ENCODE measurements at places on chromosomes 6 and 20. TPM values are rescaled to one million over a fixed set of nuclear protein-coding genes. Genes with fewer than 3 reads are reported as not detected.
A peak's percentile ranks its signal among the peaks of the same experiment; 100 is the strongest.

DNA sequence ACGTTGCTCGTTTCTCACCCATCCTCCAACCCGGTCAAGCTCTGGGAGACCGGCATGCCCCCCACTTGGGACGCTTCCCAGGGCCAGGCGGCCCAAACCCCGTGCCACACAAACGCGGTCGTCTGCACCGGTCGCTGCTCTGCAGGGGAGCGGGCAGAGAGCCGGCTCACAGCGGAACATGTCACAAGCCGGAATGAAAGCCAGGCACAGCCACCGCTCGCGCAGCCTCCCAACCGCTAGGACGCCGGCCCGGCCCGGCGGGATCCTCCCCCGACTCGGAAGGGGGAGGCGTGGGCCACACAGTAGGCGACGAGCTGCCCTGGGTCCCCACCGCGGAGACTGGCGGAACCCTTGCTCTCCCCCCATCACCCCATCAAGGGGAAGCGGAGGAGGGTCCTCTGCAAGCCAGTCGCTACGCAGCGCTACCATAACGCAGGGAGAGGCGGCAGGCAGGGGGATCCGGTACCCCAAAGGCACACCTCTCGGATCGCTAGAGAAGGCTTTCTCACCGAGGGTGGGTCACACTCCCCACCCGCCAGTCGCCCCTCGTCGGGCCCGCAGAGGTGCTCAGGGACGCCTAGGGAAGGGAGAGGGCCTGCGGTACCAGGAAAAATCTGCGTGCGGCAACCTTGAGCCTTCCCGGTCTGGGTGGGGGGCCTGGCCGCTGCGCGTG, 768.4 kb upstream of the DEFB115 start:
- DNase-seq = peak; percentile 18

DNA sequence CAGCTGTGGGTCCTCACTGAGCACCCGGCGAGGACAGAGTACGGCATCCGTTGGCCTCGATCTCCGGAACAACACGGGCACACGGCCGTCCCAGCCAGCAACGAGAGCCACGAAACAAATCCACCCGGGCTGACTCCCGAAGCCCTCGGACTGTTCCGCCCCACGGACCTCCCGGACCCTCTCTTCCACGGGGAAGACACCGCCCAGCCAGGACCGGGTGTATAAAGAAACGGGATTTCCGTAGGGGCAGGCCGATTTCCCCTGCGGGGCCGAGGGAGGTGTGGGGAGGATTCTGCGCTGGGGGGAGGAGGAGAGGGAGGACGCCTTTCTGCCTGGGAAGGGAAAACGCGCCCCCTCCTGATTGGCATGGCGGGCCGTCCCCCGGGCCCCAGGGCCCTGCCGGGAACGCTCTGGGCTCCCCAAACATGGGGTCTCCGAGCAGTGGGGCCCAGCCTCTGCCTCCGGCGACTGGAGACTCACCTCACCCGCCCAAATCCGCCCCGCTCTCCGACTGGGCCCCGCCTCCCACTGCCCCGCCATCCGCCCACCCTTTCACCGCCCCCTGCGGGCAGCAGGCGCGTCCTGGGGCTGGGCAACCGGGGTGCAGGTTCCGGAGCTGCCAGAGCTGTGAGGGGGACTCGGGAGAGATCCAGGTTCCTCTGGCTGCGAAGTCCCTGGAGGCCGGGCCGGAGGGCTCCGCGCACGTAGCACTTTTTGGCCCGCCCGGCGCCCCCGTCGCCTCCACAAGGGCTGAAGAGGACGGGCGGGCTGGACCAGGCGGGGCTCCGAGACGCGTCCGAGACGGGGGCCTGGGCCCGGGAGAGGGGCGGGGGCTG, 679 bp upstream of the PPDPF start:
- DNase-seq = peak; percentile 90

GRCh38 chr20:62382306-62383198, 4.4 kb upstream of the RPS21 start:
- DNase-seq = peak; percentile 98

DNA sequence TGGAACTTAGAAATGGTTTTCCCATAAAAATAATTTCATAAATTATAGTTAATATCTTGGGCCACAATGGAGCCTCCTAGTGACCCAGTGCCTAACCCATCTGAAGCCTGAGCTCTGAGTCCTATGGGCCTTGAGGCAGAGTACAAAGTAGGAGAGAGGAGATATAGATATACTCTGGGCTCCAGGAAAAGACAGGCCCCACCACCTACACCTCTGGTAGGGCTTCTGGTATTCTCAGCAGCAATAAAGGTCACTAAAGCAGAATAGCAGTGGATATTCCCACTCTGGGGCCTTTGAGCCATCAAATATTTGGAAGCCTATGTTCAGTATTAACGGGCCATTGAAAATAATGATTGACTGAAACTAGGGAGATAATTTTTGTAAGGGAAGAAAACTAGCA, 24.1 kb downstream of the CYP39A1 start:
- DNase-seq = no peak

The GGTLC1 gene
- total RNA-seq = not detected

- DNase-seq = no peak
These were observed 172.3 kb upstream of the HDDC2 start for GRCh38 chr6:125474061-125474460.

DNA sequence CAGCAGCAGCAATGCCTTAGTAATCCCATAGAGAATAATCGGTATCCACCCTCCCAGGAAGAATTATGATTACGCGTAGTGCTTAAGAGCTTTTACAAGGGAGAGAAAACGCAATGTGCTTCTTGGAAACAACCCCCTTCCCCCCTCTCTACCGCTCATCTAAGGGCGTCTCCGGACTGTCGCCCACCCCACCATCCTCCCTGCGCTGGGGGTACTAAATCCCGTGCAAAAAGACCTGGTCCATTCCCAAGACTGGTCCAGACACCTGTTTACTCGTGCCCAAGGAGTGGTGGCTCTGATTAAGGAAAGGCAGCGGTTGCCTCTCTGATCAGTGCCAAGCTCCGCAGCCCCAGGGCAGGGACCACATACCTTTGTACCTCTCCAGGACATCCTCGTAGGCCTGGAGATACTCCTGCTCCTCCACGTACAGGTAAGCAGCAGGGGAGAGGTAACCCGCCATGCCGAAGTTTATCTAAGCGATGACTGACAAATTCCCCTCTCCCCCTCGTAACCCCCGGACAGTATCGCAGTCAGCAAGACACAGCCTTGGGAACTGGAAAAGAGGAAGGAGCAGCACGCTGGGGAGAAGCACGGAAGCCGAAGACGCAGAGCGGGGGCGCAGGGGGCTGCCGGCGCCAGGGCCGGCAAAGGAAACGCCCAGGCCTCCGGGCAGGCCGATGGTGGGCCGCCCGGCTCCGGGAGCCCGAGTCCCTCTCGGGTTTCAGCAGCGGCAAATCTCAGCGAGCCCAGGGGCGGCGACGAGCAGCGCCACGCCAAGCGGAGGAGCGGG, 112.0 kb upstream of the BEND6 start:
- peak; percentile 86 for DNase-seq

The SIRPA gene
- total RNA-seq = 5.1 TPM

The PROCR gene
- total RNA-seq = 3.5 TPM

- DNase-seq = no peak
These were observed 269.8 kb downstream of the CDH4 start for GRCh38 chr20:61521687-61522420.

- no peak for DNase-seq
These were observed 141.6 kb upstream of the EYA4 start for GRCh38 chr6:133099573-133099972.

The NKAPL gene
- 0.42 TPM for total RNA-seq

The ULBP1 gene
- 0.55 TPM for total RNA-seq

DNA sequence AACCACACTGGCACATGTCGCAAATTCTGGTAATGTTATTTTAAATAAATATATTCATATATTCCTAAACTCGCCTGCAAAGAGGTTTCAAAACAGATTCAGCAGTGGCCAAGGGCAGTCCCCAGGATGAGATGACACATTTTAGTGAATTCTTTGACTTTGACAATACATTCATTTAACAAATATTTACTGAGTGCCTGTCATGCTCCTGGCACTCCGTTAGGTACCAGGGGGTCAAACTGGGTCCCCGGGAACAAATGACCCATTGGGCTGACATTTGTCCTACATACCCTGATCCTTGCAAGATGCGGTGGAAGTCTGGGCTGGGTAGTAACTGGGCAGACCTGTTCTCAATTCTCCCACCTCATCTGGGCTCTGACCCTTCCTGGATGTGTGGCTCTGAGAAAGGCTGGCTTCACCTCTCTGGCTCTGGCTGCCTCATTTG, 74.9 kb downstream of the FYN start:
- DNase-seq = no peak

- peak; percentile 88 for DNase-seq
These were observed 3.8 kb downstream of the MTCL3 start for GRCh38 chr6:127515234-127515793.

DNA sequence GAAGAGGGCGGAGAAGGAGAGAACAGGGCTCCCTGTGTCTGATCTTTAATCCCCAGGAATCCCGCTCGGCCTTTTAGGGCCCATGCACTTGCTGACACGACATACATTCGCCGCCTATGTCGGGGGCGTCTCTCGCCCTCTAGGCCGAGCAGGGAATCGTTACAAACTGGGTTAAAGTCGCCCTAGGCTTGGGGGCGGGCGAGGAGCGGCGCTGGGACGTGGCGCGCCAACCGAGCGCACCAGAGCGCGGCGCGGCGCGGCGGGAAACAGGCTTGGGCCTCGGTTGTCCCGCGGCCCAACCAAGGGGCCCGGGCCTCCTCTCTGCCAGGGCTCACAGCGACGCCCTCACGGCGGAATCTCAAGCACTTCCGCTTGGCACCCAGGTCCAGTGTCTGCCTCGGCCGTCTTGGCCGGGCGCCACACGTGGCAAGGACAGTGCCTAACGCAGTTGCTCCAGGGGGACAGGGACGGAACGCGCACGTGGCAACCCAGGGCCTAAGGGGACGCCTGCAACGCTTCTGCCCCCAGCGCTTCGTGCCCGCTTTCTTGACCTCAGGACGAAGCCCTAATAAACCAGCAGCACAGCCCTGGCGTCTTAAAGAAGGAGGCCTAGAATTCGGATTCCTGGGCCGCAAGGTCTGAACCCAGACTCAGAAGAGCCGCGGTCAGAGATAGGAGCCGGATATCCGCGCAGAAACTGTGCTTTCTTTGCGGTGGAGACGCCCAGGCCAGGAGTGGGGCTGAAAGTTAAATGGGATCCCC, 71.5 kb downstream of the NCR2 start:
- DNase-seq = peak; percentile 76

GRCh38 chr6:5197084-5197483, 63.7 kb downstream of the LYRM4 start:
- no peak for DNase-seq

The SPATS1 gene
- not detected for total RNA-seq

DNA sequence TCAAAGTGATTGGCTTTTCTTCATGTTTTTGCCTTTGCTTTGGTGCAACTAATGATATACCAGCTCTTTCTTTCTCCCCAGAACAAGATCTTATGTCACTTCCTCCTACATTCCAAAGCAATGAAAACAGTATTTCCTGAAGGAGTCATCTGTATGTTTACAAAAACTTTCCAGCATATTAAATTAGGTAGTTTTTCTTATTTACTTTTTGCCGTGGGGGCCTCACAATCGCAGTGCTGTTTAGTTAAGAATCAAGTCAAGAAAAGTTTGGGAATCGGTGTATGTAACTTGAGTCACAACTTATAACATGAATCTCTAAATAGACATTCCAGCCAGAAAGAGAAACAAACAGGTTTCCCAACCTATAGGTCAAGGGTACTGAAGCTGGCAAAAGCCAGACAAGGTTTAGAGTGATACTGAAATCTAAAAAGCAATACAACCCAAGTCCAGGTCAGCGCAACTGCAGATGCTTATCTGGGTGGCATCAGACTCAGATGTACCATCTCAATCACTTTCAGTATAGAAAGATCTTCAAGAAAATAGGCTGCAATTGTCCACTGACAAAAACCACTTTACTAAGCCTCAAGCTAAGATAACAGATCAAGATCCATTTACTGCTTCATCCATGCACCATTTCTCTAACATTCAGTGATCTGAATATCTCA, 63.6 kb downstream of the IPCEF1 start:
- no peak for DNase-seq

DNA sequence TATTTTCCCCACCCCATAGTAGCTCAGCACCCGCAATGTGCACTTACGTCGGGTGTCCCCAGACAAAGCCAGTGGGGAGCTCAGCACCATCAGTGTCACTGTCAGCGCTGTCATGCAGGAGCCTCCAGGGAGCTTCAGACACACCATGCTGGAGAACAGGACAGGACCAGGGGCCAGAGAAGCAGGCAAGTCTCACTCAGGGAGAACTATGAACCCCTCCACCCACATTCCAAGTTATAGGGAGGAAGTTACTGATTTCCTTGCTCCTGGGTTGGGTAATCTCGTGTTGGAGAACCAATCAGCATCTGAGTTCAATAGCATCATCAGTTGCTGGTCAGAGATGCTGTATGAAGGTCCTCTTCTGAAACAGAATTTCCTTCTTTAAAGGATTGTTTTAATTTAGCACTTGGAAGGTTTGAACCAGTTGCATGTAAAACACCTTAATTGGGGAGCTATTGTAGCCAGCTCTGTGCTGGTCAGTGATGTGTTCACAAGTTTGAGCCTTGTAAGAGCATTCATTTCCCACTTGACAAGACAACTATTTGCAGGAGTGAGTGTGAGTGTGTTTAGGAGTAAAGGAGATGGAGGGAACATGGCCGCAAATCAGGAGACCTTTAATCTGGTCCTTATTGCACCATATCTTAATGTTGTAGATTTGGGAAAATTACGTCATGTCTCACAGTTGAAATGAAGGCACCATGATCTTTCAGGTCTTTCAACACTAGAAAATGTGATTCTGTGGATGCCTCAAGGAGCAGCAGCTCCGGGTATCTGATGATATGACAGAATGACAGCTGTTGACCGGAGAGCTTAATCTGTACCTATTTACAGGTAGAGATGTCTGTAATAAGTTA, at the start of gene HLA-DRB1:
TSS of gene HLA-DRB1 (minus strand) at position 253 of the 854 bp plus-strand sequence. CDS start at position 147, 106 bp downstream.
- DNase-seq = peak; percentile 78

GRCh38 chr6:4776493-4777393, 539 bp downstream of the CDYL start:
- DNase-seq = peak; percentile 76

- DNase-seq = no peak
These were observed 386.9 kb upstream of the MAN1A1 start for GRCh38 chr6:119736296-119737021.

DNA sequence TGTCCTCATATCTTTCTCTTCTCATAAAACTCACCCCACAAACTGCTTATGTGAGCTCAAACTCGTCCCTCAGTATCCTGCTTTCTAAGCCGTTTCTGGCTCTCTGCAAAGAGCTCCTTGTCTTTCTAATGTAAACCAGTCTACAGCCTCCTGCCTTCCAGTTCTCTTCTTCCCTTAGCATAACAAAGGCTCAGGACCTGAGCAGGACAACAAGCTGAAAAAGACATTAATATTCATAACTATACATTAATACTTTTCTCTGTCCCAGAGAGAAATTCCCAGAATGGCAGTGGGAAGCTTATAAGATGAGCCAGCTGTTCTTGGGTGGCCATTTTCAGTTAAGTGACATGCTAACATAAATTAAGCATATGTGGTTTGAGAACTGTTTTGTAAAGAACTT, 207.0 kb upstream of the TCF21 start:
- peak; percentile 54 for DNase-seq

The NKX2-4 gene
- total RNA-seq = not detected

GRCh38 chr6:158009114-158009891, 27.6 kb downstream of the SYNJ2 start:
- DNase-seq = no peak

The FAM83B gene
- 13.9 TPM for total RNA-seq

GRCh38 chr6:20411544-20411943, 9.9 kb downstream of the E2F3 start:
- DNase-seq = no peak

GRCh38 chr6:79557673-79558467, 20.6 kb upstream of the LCA5 start:
- no peak for DNase-seq

The CCR6 gene
- not detected for total RNA-seq

The LAMP5 gene
- 0.35 TPM for total RNA-seq

- DNase-seq = no peak
These were observed 514 bp downstream of the ACOT13 start for GRCh38 chr6:24667378-24667803.
